CD4-positive, alpha-beta T cell treated with Interleukin-6 at 100 ng/mL for 8 hours (primary cell): ENCODE measurements at places on chromosomes 3 and 15.

GRCh38 chr3:138072796-138073195 is 42.6 kb downstream of the DZIP1L start:
- DNase-seq = no peak

- DNase-seq = no peak
These were observed 2.8 kb upstream of the MUC20 start for GRCh38 chr3:195717852-195718476.

DNA sequence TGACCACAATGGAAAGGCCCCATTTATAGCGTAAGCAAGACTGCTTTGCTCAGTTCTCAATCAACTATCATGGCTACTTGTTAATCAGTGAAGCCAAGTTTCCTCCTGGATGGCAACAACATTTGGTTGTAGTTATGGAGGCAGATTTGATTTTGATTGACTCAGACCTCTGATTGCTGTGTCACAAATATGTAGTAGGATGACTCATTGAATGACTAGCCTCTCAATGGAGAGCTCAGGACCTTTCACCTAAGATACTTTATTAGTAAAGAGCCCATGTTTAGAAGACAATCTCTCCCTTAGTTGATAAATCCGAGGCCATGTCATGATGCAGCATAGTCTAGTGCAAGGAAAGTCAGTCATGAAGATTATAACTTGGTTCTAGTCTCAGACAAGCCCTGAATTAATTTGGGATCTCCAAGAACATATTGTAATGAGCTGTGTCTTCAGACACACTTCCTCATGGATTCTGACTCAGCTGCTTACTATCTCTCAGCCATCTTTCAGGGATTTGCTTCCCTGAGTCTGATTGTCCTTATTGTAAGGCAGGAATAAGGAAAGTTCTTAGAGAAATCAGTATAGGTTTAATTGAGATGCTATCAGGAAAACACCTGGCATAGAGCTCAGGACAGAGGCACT is 397.4 kb upstream of the TMCO5A start:
- no peak for DNase-seq

- DNase-seq = no peak
These were observed 140.3 kb downstream of the NR2F2 start for GRCh38 chr15:96470681-96471310.

GRCh38 chr3:27454914-27455313 is 29.3 kb downstream of the SLC4A7 start:
- DNase-seq = no peak

DNA sequence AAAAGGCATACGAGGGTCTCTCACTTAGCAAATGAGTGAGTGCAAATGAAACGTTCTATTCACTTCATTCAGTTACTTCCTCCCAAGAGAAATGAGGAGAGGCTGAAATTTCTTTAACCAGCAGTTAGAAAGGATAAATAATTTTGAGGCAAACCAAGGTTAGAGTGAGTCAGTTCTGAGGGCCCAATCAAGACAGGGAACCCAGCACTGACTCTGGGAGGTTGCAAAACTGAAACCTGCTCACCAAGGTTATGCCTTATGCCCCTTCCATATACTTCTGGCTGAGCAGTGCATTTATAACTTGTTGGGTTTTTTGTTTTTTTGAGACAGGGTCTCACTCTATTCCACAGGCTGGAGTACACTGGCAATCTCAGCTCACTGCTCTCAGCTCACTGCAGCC is 4.5 kb upstream of the RPSA start:
- DNase-seq = no peak

DNA sequence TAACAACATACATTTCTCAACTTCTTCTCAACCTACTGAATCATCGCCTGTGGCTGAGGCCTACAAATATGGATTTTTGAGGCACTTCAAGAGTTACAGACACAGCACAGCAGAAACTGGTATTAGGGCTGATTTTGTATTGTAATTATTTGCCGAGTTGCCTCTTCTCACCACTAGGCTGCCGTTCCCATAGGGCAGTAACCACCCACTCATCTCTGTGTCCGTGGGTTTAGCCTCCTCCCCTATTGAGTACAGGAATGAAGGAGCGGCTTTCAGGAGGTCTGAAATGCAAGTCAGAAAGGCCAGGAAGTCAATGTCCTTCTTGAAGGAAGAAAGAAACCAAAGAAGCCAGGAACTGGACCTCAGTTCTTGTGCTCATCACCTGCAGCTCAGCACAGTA is 220.8 kb downstream of the MTHFS start:
- DNase-seq = no peak

GRCh38 chr3:54427941-54428871 is 305.9 kb downstream of the CACNA2D3 start:
- DNase-seq = no peak

GRCh38 chr3:16658004-16658924 is 53.0 kb upstream of the DAZL start:
- DNase-seq = no peak

GRCh38 chr15:39270934-39271333 is 309.9 kb upstream of the THBS1 start:
- DNase-seq = no peak

DNA sequence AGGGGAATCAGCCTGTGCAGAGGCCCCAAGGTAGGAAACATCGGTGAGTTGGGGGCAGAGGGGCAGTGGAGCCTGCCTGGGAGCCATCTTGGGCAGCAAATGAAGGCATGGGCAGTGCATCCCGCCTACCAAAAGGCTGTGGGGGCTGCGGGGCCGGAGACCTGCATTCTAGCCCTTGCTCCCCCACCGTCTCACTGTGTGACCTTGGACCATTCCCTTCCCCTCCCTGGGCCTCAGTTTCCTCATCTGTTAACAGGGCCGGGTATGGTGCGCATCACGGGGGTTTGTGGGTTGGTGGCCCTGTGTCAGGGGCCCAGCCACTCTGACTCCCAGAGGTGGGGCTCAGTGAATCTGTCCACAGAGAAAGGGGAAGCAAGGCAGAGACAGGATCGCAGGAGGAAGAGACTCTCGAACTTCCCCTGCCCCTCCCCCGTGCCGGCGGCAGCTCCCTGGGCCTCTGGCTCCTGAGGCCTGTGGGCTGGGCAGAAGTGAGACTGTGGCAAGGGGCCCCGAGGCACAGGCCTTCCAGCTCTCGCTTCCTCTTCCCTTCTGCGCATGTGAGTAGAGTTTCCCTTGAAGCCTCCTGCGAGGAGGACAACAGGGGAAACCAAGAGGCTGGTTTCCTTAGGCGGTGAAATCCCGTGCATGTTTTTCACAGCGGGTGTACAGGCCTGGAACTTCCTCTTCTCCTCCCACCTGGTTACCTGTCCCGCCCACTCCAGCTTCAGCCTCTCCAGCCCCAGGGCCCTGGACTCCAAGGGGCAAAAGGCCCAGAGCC is 42.9 kb downstream of the IDH2 start:
- DNase-seq = peak; percentile 74

- DNase-seq = no peak
These were observed 100.7 kb upstream of the PTPRG start for GRCh38 chr3:61460636-61461035.

- DNase-seq = no peak
These were observed 17.6 kb upstream of the MUSTN1 start for GRCh38 chr3:52852419-52852818.

DNA sequence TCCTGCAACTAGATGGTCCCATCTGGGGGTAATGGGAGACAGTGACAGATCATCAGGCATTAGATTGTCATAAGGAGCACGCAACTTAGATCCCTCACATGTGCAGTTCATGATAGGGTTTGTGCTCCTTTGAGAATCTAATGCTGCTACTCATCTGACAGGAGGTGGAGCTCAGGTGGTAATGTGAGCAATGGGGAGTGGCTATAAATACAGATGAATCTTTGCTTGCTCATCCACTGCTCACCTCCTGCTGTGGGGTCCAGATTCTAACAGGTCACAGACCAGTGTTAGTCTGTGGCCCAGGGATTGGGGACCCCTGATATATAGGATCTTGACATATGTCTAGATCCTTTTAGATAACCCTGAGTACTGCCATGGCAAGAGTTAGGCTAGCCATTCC is 52.7 kb downstream of the RASGRF1 start:
- DNase-seq = no peak

DNA sequence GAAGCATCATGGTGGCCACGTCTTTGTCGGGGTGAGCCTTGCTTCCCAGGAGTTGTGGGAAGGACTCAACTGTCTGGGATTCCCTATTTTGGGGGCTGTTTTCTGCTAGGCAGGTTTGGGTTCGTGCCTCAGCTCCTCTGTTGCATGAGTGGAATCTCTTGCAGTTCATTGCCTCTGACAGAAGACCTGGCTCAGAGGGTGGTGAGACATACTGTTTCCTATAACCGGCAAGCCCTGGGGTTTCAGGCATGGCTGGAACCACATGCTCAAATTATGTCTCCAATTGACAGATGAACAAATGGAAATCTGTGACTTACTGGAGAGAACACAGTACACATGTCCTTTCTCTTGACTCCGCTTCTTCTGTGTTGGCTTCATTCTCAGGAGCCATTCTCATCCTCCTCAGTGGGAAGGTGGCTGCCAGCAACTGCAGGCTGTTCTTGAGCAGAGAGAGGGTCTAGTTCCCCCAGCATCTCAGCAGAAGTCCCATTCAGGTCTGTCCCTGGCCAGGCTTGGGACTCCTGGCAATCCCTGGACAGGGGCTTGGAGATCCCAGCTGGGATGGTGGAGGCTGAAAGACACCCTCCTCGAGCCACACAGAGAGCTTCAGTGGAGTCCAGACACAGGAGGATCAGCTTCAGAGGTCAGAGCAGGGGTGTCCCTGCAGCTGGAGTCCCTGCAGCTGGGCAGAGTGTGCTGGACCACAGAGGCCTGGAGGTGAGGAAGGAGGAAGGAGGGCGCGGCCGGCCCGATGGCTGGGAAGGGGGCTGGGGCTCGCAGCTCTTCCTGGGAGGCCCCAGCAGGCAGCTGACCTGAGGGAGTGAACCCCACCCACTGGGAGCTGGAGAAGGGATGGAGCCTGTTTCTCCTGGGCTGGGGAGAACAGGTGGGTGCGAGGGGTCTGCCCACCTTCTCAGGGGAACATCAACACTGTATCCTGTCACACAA is 97.6 kb downstream of the LSM3 start:
- no peak for DNase-seq

GRCh38 chr15:59918994-59919951 is 84.8 kb upstream of the FOXB1 start:
- DNase-seq = peak; percentile 30

- no peak for DNase-seq
These were observed 35.1 kb upstream of the SPTBN5 start for GRCh38 chr15:41928637-41929620.

DNA sequence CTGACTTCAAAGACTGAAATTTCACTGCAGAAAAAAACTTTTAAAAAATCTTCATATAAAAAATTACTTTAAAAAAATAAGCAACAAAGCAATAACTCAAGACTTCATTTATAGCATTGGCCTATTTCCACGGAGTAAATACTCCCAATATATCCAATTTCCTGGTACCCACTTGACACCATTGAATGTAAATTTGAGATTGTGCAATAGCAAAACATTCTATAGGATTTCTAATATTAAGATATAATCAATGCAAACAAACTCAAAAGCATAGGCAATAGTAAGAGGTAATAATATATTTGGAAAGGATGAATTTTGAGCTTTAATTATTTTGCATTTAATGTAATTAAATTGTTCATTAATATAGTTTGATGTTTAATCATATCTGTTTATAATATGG is 148.0 kb upstream of the CNTN6 start:
- no peak for DNase-seq

- DNase-seq = peak; percentile 58
These were observed at the start of gene DAPK2 for GRCh38 chr15:64046421-64047153. DAPK2 (minus strand) TSS chr15:64046485; CDS start chr15:64040261, 6,224 bp downstream.

DNA sequence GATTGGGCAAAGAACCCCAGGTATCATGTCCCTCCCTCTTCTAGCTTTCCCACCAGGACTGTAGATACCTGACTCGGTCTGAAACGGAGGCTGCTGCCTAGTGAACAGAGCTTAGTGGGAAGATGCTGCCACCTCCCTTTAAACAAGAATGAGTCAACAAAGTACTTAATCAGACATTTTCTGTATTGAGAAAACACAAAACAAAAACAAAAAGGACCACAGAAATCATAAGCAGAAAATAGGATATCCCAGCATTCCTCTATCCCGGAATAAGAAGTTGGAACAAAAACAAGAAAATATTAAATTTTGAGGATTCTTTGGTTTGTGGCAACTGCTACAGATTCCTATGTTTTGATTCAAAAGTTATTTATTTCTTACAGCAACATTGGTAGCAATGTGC is 51.7 kb upstream of the COL8A1 start:
- DNase-seq = no peak

DNA sequence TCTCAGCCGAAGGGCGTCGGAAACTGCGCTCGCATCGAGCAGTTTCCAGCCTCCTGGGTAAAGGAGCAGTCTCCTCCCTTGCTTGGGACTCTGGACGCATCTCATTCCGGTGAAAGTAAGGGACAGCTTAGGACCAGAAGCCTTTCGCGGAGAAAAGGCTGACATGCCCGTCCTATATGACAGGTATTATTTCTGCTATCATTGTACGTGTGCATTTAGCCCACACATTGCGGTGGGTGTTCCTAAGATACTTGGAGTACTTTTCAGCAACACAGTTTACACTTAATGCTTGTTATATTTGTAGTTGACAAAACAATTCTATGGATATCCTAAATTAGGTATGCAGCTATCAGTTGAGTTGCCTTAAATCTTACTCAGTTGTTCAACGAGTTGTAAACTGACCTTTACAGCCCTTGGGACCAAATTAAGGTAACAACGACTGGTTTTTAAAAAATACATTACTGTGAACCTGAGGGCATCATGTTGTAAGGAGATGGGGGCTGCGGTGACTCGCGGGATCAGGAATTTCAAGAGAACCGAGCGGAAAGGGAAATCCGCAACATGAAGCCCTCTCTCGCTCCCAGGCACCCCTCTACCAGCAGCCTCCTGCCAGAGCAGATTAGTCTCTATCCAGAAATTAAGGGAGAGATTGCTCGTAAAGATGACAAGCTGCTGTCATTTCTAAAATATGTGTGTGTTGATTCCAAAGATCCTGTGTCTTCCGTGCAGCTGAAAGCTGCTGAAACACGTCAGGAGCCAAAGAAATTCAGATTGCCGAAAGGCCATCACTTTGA is 632 bp upstream of the COPS2 start:
- DNase-seq = no peak
